ENCODE measurements at places on chromosomes 2 and 18.

- DNase-seq = no peak
Measured at GRCh38 chr2:106108351-106108750, 85.8 kb downstream of the UXS1 start.

GRCh38 chr2:162342321-162342720, 1.6 kb upstream of the GCA start:
- DNase-seq = no peak

DNA sequence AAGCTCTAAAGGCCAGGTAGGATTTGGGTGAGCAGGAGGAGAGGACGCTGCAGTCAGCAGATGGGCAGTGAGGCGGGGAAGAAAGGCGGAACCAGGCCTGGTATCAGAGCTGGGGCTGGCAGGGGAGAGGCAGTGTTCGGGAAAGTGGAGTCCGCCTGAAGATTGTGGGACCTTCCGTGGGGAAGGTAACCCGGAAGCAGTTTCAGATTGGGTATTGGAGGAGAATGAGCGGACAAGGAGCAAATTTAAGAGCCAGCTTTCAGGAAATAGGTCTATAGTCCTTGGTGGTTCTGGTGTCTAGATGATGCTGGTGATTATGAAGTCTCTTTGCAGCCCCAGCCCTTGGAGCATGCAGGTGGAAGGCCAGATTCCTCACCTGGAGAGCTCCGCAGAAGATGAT, 51.0 kb downstream of the TCF7L1 start:
- DNase-seq = no peak

- DNase-seq = no peak
Measured at GRCh38 chr2:68458981-68459380, 8.1 kb downstream of the FBXO48 start.

GRCh38 chr2:212227755-212228154, 310.8 kb downstream of the ERBB4 start:
- no peak for DNase-seq

DNA sequence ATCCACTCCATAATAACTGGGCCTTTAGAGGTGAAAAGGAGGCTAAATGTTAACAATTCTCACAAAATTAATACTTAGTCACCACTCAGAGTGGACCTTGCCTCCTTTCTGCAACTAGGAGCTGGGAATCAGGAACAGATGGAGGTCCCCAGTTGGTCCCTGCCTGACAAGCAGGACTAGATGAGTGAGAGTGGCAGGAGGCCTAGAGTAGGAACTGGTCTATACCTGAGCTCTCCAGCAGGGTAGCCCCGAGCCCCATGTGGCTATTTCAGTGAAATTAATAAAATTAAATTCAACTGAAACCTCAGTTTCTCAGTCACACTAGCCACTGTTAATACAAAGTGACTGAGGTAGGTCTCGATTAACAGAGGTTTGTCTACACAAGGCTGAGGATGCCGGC, 150.5 kb downstream of the MYO5B start:
- DNase-seq = no peak

DNA sequence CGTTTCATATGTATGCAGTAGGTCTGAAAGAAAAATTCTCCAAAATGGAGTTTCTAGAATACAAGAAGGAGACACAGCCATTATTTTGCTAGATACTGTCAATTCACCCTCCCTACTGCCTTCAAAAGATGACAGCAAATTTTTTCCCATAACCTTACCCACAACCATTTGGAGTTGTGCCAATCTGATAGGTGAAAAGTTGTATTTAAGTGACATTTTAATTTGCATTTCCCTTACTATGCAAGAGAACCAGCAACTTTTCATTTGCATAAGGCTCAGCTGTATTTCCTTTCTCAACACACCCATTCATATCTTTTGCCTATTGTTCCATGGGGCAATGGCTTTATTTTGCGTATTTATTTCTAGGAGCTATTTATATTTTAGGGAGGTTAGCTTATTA, 31.4 kb upstream of the IL18RAP start:
- peak; percentile 35 for DNase-seq

GRCh38 chr2:62393293-62393692, 112.7 kb downstream of the TMEM17 start:
- DNase-seq = no peak

DNA sequence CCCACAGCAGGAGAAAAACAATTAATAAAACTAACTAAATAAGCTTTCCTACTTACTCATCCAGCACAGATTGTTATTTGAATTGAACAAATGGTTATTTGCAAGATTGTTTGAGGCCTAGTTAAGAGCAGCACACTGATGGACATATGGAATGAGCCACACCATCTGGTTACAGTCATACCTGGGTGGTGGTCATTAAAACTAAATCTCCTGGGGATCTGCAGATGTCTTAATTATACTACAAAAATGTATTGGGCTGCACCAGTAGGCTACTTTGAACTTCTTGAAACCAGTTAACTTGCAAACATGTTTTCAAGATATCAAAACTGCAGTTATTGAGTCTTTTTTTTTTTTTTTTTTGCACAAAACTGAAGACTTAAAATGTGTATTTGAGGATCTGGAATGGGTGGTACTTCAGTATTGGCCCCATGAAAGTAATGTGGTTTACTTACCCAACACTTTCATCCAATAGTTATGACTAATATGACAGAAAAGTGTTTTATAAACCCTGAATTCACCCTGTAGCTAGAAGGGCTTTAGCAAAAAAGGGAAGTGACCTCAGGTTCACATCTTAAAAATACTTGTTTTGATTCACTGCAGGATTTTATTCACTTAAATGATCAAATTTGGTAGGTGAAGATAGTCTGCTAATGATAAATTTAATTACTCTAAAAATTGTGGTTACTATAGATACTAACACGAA, 10.8 kb downstream of the AGFG1 start:
- peak; percentile 80 for DNase-seq

- DNase-seq = no peak
Measured at GRCh38 chr2:22692746-22693145, 692.2 kb upstream of the KLHL29 start.

- no peak for DNase-seq
Measured at GRCh38 chr18:22211657-22212056, 42.3 kb downstream of the GATA6 start.

GRCh38 chr2:46780801-46781445, 134.7 kb downstream of the MCFD2 start:
- no peak for DNase-seq

- no peak for DNase-seq
Measured at GRCh38 chr2:195560209-195560895, 96.7 kb upstream of the SLC39A10 start.

DNA sequence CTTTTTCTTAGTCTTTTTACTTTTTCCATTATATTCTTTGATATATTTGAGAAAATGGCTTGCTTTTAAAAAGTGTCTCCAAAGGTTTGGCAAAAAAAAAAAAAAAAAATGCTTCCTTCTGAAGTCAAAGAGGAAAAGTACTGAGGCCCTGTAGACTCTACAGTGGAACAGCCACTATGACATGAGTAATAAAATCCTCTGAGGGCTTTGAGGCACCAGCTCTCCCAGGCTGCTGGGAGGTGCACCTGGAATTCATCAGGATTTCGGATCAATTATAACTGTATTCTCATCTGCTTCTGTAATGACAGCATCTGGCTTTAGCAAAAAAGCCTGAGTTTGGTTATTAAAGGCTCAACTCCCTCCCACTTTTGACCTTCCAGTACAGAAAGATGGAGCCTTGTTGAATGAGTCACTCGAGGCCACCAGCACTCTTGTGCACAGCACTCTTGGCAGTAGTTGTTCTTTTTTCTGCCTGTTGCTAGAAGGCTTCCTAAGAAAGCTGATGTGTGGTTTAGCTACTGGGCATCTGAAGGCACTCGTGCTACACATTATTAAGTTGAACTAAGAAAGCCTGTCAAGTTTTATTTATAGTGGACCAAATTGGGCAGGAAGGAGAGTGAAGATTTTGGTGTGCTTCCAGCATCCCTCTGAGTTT, 131.3 kb downstream of the PRPF40A start:
- DNase-seq = no peak

DNA sequence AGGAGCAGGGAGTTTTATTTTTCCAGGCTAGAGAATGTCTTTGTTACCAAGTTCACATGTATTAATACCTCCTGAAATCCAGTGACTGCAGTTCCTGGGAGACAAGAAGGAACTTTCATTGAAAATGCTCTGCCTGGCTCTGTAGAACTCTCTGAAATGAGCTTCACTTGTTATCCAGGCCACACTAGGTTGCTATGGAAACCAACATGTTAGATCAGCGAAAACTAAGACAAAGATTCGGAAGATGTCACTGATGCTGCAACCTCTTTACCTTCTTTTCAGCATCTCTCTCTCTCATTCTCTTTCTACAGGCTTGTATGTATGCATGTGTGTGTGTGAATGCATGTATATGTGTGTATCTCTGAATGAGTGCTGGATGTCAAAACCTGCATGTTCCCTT, 218.5 kb downstream of the TRIB2 start:
- DNase-seq = no peak

DNA sequence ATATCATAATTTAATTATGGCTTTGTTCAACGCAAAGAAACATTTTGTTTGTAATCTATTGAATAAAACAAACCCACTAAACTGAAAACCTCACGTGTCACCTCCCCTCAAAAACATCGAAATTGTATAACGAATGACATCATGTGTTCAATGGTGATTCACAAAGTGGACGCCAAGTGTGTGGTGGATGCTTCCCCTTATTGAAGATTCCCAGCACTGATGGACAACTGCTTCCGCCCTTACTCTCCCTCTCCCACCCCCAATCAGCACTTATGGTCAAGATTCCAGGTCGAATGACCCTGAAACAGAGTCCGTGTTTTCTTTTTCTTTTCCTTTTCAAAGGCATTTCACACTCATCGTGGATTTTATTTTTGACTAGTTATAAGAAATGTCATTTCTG, 383.0 kb upstream of the SMIM21 start:
- DNase-seq = no peak

- no peak for DNase-seq
Measured at GRCh38 chr2:9939587-9940485, 11.7 kb upstream of the GRHL1 start.

- peak; percentile 73 for DNase-seq
Measured at GRCh38 chr2:239267288-239267951, 133.4 kb downstream of the HDAC4 start.

- DNase-seq = no peak
Measured at GRCh38 chr2:84424152-84424551, 34.9 kb downstream of the SUCLG1 start.

DNA sequence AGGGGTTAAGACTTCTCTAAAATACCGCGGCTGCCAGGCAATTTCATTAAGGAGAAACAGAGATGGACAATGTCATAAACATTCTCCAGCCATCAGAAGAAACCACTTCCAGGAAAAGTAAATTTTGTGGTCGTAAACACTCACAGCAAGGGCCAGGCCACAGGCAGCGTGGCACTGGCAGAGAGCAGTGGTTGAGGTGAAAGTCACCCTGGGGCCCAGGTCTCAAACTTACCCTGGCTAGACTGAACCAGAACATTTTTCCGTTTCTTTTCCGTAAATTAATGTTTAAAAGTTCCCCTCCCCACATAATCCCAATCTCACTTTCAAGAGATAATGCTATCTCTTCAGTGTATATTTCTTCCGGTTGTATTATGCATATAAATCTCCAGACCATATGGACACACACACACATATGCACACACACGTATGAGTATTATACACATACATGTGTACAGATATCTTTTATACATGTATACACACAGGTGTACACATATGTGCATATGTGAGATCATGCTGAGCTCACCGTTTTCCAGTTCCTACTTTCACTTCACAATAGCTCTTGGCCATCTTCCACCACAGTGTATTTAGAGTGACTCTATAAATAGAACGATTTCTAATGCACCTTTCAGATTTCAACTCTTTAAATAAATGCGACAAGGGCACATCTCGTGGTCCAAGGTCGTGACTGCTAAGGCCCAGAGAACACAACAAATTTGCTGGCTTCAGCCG, 90.1 kb downstream of the MALT1 start:
- no peak for DNase-seq

- DNase-seq = peak; percentile 76
Measured at GRCh38 chr2:191691016-191691735, 13.2 kb downstream of the NABP1 start.

GRCh38 chr2:185127412-185127811, 529.1 kb downstream of the ZNF804A start:
- no peak for DNase-seq

DNA sequence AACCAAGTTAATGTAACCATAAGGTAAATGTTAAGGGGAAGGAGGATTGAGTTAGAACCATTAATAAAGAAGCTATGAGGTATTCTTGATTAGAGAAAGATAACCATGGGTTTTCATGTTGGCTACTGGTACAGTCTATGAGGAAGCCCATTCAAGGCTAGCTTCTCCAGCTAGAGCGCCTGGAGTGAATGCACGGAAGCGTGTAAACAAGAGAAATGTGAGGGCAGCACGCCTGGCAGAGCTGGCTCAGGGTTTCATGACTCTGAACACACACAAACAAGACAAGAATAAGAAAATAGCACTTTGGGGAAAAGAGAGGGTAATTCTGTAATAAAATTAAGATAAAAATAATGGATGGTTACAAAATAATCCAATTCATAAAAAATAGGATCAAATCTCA, 255.3 kb downstream of the PDE11A start:
- DNase-seq = no peak

GRCh38 chr2:73947412-73948018, 20.8 kb downstream of the DGUOK start:
- DNase-seq = no peak

- DNase-seq = no peak
Measured at GRCh38 chr2:148988337-148988736, 50.2 kb upstream of the LYPD6B start.

DNA sequence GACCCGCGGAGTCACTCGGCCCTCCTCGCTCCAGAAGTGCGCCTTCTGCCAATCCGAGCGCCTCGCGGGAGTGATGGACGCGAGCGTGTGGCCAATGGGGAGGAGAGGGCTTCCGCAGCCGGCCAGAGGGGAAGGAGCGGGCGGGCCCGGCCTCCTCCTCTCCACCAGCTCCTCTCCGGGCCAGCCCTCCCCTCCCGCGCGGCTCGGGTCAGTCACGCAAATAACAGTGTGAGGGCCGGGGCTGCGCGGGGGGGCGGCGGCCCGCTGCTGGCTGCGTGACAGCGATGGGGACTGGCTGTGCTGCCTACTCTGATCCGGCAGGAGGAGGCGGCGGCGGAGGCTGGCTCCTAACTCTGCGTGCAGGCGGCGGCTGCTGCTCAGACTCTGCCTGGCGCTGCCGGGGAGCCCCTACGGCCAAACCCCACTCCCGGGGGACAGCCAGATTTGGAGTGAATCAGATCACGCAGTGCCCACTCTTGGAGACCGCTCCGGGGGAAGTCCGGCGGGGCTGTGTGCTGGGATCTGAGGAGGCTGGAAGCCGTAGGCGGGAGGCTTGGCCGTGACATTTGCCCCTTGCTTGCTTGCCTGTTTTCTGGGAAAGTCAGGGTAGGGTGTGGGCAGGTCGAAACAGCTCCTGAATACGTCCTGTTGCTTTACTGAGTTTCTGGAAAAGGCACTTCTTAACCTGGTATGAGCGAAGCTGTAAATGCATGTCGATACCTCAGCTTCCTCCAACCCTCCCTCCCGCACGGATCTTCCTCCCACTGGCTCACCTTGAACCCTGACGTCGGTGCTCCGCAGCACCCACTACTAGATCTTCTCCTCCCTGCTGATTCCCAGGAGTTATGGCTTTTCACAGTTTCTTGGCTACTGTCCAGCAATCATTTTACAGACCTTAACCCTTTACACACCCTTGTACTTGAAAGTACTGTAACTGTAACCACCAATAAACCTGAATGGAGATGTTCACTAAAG, 97.9 kb upstream of the SERTAD2 start:
- no peak for DNase-seq
